ENCODE measurements at places on chromosomes 4 and X.

DNA sequence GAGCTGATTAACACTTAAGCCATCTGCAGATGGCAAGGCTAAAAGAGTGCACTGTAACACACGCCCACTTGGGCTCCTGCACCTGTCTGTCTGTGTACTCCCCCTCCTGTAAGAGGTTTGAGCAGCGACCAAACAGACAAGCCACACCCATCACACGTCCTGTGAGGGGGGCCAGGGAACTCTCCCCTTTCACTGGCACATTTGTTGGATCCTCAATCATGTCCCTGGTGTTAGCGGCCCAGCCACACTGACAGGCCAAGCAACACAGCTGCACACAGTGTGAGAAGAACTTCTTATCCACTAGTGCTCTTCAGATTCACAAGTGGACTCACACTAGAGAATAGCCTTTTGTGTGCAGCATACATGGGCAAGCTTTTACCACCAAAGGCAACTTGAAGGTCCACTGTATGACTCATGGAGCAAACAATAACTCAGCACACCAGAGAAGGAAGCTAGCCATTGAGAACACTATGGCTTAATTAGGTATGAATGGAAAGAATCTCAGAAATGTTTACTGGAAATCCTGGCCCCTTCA is 29.1 kb upstream of the UTP14A start:
- no peak for DNase-seq

DNA sequence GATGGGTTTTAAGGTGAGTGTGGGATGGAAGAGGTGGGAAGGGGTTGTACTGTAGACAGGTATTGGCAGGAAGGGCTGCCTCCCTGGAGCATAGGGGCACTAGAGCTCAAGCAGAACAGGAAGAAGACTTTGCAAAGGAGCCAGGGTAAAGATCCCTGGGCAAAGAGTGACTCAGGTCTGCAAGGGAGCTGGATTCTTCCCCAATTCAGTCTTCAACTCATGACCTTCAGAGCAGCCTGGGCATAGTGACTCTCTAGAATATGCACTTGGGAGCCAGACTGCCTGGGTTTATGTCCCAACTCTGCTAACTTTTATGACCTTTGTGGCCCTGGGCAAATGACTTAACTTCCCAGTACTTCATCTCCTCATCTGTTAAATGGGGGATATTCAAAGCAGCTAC is 4.0 kb downstream of the LONRF3 start:
- DNase-seq = no peak

GRCh38 chrX:81205551-81205950 is 3.6 kb downstream of the SH3BGRL start:
- DNase-seq = no peak

GRCh38 chrX:23382572-23382971 is 47.9 kb downstream of the PTCHD1 start:
- DNase-seq = no peak

DNA sequence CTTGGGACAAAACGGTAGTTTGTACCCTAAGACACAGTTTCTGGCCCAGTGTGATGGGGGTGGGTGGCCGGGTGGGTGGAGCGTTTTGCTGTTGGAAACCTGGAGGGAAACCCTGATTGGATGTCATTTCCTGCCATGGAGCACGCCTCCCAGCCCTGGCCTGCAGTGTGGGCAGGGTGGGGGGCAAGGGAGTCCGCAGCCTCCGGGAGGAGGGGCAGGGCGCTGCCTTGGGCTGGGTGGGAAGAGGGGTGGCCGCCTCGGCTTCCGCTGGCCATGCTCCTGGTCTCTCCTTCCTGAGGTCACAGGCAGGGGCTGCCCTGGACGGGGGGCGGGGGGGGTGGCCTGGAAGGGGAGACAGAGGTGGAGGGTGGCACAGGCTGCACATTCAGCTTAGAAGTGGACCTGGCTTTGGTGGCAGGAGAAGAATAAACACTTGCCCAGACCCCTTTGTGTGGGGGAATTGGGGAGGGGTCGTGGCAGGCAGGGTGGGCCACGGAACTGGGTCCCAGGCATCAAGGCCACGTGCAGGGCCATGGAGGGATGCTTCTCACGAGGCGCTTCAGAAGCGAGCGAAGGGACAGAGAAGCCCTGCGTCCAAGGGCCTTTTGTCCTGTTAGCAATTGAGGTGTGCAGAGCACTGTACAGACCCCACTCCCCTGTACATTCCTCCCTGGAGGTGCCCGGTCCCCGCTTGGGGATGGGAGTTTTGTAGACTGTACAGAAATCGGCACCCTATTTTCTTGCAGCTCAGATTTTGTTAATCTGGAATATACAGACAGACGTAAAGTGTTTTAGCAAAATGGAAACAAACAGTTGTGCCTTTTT is 6.2 kb downstream of the NAT8L start:
- no peak for DNase-seq

DNA sequence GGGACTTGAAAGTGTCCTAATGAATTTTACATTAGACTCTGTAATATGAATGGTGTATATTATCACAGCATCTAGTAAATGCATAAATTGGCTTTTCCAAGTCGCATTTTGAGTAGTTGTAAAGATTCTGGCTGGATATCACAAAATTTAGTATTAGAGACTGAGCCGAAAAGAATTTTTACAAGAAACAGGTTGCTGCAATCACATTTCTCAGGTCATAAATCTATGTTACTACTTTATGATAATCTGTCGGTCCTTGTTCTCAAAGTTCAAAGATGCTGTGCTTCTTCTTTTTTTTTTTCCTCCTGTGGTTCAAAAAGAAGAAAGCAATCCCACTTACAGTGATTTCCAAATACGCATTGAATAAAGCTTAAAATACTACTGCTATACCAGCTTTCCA is 253.4 kb downstream of the KCNIP4 start:
- DNase-seq = no peak
